Endothelial cell (in vitro differentiated cells): ENCODE measurements at places on chromosomes 12 and 14. TPM values are rescaled to one million over a fixed set of nuclear protein-coding genes. Genes with fewer than 3 reads are reported as not detected.

The CISTR gene
- 1.4 TPM for total RNA-seq

The CPNE6 gene
- not detected for total RNA-seq

The CD4 gene
- total RNA-seq, result 4.7 TPM

GRCh38 chr12:90441431-90441830 lies 513.5 kb downstream of the CCER1 start:
- DNase-seq, result no peak

DNA sequence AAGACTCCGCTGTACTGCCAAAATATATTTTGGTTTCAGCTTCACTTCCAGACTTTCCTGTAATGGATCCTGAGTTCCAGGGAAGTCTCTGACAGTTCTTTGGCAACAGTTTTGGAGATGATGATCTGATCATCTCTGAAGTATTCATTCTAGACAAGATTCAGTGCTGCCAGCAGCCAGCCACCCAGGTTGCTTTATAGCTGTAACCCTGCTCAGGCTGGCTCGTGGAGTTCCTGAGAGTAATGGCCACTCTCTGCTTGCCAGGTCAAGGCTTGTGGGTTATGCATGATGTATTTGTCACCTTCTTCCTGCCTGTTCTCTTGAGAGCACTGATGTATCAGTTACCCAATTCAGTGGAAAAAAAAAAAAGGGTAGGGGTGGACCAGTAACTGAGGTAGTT lies 124.3 kb downstream of the PPHLN1 start:
- no peak for DNase-seq

DNA sequence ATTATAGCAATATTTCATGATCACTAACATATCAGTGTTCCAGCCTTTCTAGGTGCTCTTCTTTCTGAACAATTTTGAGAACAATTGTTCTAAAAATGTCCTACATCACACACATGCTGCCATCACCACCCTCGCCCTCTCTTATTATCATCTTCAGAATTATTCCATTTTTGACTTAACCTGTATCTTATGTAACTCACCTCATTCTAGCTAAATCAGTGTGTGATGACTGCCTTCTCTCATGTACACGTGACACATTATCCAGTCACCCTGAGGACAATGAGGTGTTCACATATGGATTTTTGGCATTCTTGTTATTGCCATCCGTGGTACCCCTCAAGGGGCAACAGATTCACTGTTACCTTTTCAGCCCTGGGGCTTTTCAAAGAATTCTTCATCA lies 87.3 kb downstream of the RFX4 start:
- no peak for DNase-seq

- DNase-seq, result no peak
Measured at GRCh38 chr12:109727039-109727723, 13.6 kb downstream of the FAM222A start.

DNA sequence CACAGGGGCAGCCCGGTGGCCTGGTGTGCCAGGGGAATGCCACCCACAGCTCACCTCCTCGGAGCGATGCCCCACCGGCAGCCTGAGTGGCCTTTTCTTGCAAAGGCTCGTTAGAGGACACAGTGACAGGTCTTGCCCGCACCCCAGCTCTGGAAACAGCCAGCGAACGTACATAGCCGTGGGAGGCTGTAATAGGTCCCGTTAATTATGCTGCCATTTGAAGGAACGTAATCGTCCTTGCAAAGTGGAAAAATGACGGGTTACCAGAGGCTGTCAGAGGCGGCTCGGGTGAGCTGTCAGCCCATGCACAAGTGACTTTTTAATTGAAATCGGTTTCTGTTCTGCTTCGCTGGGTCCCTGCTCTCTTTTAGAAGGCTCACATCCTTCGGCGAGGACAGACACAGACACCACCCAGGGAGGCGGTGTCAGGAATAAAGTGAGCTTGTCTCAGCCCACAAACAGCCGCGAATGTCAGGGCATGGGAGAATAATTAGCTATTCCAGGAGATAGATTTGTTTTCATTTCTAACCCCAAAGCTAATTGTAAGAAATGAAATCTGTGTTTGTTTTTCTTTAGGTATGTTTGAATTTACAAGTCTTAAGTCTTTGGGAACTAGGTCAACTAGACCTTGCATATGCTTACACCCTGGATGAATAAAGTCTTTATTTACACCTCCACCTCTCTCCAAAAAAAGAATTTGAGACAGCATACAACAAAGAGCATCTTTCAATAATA lies 77.2 kb upstream of the RFLNA start:
- DNase-seq, result no peak

DNA sequence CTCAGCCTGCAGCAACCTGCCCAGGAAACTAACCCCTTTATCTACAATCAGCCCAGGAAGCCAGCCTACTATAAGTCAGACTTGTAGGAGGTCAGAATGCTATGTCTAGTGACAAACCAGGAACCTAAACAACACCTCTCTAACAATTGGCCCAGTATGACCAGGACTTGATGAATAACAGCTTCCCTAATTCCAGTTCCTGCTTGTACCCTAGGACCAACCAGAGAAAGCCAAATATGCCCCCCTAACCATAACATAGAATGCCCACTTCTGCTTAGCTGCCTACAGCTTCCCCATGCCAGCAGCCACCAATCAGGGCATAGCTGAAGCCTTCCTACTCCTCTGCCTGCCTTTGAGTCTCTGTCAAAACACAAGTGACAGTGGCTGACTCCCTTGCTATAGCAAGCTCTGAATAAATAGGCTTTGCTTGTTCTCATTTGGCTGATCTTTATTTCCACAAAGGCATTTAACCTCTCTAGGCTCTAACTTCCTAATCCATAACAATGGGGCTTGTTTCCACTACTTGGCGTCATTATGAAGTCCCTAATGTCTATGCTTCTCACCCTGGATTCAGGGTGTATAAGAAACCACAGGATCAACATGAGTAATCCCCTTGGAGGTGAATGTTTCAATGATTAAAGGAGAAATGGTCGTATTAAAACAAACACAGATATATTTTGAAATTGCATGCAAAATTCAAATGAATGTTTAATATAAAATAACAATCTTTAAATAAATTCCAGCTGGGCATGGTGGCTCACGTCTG lies 220.2 kb downstream of the ANO6 start:
- DNase-seq, result no peak

GRCh38 chr12:101795013-101795412 lies 35.7 kb downstream of the GNPTAB start:
- no peak for DNase-seq

GRCh38 chr14:65019944-65020566 lies 33.4 kb downstream of the FNTB start:
- DNase-seq, result peak; percentile 27

GRCh38 chr12:16246264-16246663 lies 31.2 kb downstream of the SLC15A5 start:
- no peak for DNase-seq

DNA sequence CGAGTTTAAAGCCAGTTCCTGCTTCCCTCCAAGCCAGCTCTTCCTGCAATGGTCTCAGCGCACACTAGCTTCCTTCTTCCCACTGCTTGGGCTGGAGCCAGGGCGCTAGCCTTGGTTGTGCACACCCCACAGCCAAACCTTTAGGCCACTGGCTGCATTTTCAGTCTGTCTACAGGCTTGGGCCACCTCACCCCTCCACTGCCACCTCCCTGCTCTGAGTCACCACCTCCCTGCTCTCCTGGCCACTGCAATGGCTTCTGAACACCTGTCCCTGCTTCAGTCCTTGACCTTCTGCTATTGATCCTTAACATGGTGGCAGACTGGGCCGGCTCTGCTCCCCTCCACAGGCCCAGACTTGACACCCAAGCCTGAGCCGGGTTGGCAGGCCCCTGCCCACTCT lies 151.1 kb downstream of the RBM19 start:
- no peak for DNase-seq

- DNase-seq, result no peak
Measured at GRCh38 chr12:81221681-81222080, 143.8 kb downstream of the ACSS3 start.
